Daoy (cell line): ENCODE measurements at places on chromosomes 3 and 15.
A peak's percentile ranks its signal among the peaks of the same experiment; 100 is the strongest.

DNA sequence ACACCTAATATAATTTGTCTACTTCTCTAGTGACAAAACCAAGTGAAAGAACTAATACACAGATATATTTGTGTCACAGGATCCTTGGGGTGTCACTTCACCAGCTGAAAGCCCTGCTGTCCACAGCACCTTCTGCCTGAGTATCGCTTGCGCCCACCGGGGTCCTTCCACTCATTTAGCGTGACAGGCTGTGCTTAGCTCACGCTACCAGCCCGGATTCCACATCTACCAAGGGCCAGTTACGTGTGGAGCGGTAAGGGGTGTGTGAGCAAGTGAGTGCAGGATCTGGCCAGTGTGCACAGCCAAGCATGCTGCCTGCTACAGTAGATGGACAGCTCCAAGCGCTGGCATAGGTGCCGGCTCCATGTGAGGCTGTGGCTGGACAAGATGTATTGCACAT is 810.9 kb downstream of the NSUN3 start:
- DNase-seq: no peak

- no peak for DNase-seq
These were observed 18.8 kb downstream of the PLXNB1 start for GRCh38 chr3:48411041-48411588.

DNA sequence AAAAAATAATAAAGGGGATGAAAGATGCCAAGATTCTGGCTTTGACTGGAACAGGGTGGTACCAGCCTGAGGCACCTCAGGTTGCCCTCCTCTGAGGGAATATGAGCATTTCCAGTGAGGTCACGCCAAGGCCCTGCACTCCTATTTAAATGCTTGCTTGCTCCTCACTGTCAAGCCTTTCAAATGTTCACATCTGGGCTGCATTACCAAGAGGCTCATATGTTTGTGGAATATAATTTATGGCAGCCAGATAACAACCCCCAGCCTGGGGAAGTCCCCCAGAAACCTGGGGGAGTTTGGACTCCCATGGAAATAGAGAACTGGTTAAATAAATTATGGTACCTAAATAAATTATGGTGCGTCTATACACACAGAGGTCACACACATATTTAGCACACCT is 88.4 kb downstream of the FRMD4B start:
- DNase-seq: no peak

DNA sequence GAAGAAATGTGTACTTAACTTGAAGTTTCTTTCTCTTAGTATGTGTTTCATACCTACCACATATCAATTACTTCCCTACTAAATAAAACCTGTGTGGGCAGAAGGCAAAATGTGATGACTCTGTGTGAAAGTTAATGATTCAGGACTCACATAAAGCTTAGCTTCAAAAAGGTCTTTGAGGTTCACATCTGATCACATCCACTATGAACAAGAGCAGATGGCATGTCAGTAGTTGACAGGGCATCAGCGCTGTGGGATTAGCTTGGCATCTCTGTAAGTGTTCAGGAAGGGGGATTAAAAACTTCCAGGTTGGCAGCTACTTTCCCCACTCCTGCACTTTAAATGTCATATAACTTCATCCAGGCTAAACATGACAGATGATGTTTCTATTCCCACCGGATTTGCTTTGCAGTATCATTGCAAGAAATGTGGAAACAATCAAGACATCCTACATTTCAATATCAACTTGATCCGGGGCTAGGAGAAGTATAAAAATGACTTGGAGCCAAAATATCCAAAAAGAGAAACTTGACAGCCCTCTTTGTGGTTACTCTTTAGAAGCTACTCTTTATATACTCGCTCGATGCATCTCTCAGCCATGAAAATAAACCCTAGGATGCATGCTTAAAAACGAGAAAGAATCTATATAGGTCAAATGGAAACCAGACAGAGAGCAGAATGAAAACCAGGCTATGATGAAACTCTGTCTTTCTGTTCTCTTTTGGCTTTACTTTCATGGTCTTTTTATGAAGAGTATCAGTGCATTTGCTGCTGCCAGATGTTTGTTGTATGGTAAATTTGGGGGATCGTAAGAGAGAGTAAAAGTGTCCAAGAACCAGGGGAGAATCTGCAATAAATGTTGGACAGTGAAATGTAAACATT is 273.1 kb upstream of the ALCAM start:
- DNase-seq: no peak

GRCh38 chr3:152550284-152550683 is 281.6 kb downstream of the MBNL1 start:
- no peak for DNase-seq

DNA sequence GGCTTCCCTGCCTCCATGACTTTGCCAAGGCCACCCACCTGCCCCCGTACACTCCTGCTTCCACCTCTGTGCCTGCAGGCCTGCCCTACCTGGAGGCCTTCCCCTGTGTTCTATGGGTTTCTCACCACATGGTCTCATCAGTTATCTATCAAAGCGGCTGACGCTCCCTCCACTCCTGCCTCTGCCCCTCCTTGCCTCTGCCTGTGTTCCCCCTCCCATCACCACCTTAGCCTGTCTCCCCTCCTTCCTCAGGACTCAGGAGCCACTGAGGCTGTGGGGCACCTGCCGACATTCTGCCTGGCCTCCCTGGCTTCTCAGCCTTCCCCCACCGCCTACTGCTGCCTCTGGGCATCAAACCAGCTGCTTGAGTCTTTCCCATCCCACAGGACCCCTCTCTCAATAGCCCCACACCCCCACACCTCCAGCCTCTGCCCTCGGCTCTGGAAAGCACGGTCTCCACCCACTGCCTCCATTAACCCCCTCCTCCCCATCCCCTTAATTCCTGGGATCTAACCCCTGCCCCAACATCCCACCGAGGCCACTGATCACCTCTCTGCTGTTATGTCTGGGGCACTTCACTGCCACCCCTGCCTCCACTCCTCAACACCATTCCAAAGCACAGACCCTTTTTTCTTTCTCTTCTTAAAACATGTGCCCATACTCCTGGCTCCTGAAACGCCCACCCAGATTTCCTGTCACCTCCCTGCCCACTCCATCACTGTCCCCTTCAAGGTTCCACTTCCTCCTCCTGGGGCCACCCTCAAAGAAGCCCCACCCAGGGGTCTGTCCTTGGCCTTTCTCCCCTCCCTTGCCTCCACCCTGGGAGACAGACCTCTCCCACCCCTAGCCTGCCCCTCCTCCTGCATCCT is 24.4 kb upstream of the CYP11A1 start:
- DNase-seq: no peak

- DNase-seq: no peak
These were observed 221.7 kb downstream of the ADAMTS17 start for GRCh38 chr15:100120111-100120510.

- peak; percentile 55 for DNase-seq
These were observed 218.2 kb downstream of the ADAMTS17 start for GRCh38 chr15:100123611-100124010.

DNA sequence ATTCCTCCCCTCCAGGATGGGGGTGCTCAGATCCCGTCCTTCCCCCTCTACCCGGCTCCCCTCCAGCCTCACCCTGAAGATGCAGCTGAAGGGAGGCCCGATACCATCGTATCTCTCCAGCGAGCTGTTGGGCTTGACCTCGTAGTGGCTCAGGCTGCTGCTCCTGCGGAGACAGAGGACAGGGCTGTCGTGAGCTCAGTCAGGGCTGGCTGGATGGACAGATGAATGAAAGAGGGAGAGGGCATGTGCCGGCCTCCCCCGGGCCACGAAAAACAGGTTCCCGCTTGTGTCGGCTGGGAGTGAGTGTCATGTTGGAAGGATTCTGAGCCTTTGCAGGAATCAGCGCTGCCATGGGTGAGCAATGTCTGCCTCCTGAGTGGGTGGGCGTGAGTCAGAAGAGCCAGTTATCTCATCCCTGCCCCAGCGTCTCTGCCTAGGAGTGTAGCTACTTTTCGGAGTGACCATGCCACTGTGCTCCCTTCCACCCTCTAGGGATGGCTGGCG is 35.2 kb downstream of the FEM1B start:
- DNase-seq: peak; percentile 55

DNA sequence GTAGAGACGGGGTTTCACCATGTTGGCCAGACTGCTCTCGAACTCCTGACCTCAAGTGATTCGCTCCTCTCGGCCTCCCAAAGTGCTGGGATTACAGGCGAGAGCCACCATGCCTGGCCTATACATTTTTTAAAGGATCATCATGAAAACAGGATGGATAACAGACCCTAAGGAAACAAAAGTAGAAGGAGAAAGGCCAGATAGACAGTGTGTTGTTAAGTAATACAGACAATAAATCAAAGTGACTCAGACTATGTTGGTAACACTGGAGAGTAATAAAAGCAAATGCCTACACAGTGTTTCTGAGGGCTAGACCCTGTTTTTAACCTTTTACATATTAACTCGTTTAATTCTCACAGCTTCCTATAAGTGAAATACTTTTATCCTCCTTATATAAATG is 133.8 kb upstream of the MCTP2 start:
- DNase-seq: no peak

DNA sequence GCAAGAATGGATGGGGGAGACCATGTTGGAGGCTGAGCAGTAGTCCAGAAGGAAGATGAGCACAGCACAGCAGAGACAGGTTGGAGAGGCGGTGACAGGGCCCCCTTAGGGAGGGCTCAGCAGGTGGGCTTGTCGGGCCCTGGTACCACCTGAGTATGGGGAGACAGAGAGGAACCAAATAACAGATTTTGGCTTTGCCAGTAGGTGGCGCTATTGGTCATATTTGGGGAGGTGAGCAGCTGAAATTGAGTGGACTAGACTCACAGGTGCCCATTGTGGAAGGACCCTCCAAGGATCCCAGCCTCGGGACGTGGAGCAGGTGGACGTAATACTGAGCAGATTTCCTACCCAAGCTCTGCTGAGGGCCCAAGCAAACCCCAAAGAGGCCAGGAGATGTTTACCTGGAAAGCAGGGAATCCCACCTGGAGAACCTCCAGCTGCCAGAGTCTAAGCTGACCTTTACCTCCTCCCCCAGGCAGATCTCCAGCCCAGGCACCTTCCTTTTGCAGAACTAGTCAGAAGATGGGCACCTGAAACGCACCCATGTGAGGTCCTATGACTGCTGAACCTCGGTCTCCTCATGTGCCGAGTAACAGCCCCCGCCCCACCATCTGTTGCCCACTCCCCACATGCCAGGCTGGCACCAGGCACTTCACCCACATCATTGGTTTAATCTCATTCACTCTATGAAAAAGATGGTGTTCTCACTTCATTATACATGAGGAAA is 24.6 kb upstream of the CORO2B start:
- DNase-seq: peak; percentile 63

DNA sequence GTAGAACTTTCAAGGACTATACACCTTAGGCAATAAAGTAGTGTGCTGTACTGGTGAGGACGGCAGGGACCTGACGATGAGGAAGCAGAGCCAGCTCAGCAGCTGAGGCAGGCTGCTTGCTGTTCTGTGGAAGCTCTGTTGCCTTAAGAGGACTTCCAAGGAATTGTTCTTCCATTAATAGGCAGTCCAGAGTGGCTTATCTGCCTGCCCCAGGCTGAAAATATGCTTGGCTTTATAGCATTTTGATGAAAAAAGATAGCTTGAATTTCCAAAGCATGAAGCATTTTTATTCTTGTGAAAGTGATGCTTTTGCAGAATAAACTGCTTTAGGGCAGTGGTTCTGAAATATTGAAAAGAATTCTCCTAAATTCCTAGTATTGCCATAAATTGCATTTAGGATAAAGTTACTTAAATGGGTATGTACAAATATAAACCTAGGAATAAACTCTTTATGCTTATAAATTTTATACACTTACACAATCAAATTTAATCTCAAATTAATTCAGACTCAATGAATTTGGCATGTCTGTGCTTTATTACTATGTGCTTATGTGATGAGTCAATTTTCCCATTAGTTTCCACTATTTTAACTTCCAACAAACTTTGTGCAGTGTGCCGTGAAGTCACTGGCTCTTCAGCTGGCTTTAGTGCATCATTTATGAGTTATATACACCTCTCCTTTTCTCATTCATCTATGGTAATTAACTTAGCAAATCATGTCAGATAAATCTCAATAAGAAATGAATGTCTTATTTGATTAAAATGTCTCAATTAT is 231.0 kb upstream of the RASGRP1 start:
- DNase-seq: no peak

- DNase-seq: no peak
These were observed 6.1 kb upstream of the DGKG start for GRCh38 chr3:186368176-186368575.

- no peak for DNase-seq
These were observed 42.3 kb downstream of the DNAH1 start for GRCh38 chr3:52358362-52358940.

- DNase-seq: no peak
These were observed 275.7 kb upstream of the LRTM1 start for GRCh38 chr3:55203546-55203945.

GRCh38 chr3:78176869-78177268 is 1137.0 kb downstream of the ROBO2 start:
- DNase-seq: no peak

GRCh38 chr3:143326983-143327778 is 207.6 kb downstream of the CHST2 start:
- DNase-seq: no peak

DNA sequence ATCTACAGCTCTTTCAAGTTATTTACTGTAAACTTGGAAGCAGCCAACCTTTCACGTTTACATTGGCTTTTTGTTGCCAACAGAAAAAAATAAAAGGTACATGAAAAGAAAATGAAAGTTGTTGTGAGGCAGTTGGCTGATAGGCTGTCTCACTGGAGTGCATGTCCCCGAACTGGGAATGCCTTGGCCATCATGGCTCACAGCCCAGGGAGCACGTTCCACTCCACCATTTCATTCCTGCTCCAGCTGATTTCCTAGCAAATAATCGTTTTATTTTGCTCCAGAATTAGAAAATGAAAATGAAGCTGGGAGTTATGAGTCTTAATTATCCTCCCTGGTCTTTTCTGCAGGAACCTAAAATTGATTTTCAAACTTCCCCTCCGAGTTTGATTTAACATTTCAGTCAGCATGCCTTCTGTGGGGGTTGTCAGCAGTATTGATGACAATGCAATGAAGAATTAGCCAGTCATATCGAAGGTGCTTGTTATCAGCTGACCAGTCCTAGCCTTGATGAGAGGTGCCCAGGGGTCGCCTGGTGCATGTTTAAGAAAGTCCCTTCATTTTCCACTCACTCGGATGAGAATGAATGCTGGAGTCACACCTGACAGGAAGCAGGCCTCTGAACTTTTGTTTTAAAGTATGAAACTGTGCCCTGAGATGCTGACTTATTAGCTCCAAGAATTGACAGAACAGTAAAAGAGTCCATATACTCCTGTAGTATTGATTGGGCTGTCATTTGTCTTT is 293.7 kb upstream of the TRIM42 start:
- DNase-seq: no peak

GRCh38 chr3:154059833-154060232 is 61.4 kb upstream of the ARHGEF26 start:
- no peak for DNase-seq
